ENCODE measurements at places on chromosomes 12 and 14. TPM values are rescaled to one million over a fixed set of nuclear protein-coding genes. Genes with fewer than 3 reads are reported as not detected.

The C12orf76 gene
- 8.8 TPM for total RNA-seq

The OR10P1 gene
- not detected for total RNA-seq

The TTC8 gene
- 14.1 TPM for total RNA-seq

GRCh38 chr12:91110311-91110924, 876 bp downstream of the LUM start:
- DNase-seq: no peak

GRCh38 chr12:117231750-117232149, 41.5 kb upstream of the FBXO21 start:
- DNase-seq: no peak

DNA sequence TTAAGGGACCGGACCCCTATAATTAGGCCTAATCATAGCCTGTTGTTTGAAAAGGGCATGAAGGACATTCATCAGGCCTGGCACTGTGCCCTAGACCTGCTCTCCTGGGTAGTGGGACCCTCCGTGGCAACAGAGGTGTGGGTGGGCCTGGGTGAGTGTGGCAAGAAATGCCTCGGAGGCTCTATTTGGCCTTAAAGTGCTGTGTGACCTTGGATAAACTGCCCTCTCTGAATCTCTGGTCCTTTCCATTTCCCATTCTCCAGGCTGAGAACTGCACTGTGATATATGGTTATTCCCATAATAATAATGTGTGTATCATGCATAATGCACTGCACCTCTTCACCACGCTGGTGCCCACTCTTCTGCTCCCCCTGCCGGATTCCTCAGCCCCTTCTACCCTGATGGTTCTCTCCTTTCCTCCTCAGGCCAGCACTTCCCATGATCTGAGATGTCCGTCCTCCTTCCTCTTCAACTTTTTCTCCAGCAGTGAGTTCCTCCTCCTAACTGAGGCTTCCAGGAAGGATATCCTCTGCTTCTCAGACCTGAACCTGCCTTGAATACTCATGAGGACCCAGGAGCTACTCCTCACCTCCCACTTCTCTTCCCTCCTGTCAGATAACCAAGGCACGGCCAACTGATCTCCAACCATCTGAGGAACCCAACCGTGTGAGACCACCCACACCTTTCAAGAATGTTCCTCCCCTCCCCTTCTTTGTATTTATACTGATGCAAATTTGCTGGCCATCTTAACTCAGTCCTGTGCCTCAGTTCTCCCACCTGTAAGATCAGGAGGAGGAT, 111.0 kb upstream of the PZP start:
- no peak for DNase-seq

GRCh38 chr12:98227162-98227561, 288.2 kb upstream of the TMPO start:
- DNase-seq: no peak

- no peak for DNase-seq
These were observed 56.9 kb downstream of the ACTN1 start for GRCh38 chr14:68922201-68922621.

DNA sequence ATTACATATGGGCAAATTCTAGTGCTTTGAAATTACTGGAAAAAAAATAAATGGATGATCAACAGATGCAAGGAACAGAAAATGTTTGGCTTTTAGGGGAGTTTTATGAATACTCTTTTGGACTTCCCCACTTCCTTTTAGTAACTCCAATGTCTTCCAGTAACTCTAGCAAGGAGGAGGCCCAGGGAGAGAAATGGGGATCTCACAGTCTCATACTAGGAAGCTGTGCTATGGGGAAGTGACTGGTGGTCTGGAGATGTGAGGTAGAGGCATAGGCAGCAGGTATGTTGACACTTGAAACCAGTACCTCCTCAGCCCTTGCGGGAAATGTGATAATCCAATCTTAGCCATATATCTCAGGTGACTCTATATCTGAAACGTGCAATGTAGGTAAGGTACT, 68.1 kb downstream of the CRADD start:
- no peak for DNase-seq

- DNase-seq: peak; percentile 24
These were observed 1.6 kb downstream of the CRIP2 start for GRCh38 chr14:105476097-105476830.

GRCh38 chr14:23168246-23168645, 15.2 kb downstream of the SLC7A8 start:
- DNase-seq: no peak
